Stimulated activated CD8-positive, alpha-beta memory T cell treated with anti-CD3 and anti-CD28 coated beads, Interleukin-4, amount 100 ng/mL, for 48 hours (primary cell): ENCODE measurements at places on chromosomes 6 and 20.

DNA sequence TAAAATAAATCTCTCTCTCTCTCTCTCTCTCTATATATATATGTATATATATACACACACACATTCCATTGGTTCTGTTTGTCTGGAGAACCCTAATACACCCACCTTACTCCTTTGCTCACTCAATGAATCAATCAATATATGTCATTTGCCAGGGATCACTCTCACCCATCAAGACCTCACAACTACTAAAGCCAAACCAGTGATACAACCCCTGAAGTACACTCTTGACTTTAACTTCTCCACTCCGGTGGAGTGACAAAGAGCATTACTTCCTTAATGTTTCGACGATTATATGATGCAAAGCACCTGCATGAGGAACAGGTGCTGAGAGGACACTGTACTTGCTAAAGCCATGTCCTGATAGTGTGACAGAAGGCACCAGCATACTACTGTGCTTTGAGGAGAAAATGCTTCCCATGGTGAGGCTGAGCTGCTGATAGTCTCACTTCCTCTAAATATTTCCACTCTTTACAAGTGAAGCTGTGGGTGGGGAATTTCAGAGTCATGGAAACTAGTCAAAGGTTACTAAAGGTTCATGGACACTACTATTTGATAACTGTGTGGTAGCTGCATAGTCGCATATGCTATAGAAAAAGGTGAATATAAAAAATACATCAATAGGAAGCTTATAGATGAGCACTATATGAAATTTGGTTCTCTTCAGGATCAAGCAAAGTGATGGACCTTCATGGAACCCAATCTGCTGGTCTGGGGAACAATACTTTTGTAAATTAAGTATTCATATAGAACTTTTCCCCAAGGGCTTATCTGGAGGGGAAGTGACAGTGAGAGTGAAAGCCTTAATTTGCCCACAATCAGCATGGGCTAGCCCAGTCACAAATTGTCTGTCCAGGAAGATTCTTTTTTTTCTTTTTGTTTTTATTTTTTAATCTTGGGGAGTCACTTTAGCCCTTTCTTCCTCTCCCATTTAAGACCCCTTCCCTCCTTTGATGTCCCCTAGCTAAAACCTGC lies 141.9 kb upstream of the NEDD9 start:
- no peak for DNase-seq

DNA sequence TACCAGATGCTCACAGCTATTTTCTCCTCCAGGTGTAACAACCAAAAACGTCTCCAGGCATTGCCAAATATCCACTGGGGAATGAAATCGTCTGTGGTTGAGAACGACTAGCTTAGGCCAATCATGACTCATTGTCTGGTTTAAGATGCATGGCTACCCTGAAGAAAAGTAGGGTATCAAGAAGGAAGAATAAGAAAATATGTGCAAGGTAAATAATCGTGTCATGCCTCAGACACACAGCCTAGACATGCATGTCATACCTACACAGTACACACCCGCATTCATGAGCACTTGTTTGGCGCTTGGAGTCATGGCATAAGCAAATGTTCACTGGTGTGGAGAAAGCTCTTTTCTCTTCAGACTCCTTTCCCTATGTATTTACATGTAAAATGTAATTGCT lies 745.7 kb downstream of the MAFB start:
- no peak for DNase-seq

DNA sequence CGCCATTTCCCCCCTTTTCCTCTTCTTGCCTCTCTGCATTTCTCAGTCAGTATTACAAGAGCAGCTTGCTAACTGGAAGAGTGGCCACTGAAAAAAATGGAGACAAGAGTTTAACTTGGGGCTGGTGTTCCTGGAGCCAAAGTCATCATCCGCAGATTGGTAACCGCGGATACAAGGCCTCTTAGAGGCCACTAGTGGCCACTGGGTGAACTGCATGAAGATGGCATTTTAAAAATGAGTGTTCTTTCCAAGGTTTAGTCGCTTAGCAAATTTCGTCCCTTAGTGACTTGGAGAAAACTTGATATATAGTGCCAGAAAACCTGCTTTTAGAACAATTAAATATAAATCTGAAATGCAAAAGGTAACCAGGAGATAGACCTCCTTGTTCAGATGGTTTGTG lies 4.8 kb downstream of the F13A1 start:
- peak; percentile 60 for DNase-seq

- DNase-seq: no peak
Measured at GRCh38 chr6:144898741-144899140, 613.6 kb downstream of the UTRN start.

- no peak for DNase-seq
Measured at GRCh38 chr6:112269114-112269513, 14.7 kb upstream of the LAMA4 start.

GRCh38 chr6:53107091-53107490 lies 41.5 kb downstream of the GCM1 start:
- no peak for DNase-seq

DNA sequence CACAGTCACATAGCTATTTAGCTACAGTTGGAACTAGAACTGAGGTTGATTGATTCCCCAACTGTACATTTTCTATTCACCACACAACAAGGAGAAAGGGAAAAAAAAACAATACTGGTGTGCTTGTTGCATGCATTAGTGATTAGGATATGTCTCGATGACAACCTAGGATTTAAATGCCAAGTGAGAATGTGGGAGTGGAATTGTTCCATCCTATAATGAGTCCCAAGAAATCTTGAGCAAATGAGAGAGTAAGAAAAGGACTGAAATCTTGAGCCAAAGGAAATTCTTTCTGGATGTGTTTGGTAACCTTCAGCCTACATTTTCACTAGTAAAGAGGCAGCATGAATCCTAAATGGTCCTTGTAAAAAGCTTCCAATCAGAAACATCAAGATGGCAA lies 232.7 kb downstream of the HIVEP2 start:
- no peak for DNase-seq

DNA sequence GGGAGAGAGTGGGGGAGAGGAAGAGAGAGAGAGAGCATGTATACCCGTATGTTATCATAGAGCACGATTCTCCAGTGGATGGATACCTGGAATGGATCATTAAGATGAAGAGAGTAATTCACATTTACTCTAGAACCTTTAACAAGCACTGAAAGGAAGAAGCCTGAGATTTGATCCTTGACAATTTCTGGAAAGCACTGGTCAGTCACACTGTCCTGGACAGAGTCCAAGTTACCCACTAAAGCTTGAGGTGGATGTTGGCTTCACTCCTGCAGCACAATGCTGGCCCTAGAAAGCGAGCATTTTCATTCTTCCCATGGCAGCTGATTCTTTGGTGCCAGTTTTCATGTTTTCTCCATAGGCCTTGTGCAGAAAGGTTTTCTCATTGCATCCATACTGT lies 25.6 kb downstream of the NFYA start:
- DNase-seq: no peak

- DNase-seq: no peak
Measured at GRCh38 chr20:1881240-1881835, 13.9 kb upstream of the SIRPA start.

GRCh38 chr6:135638108-135638507 lies 140.6 kb upstream of the AHI1 start:
- DNase-seq: no peak

GRCh38 chr6:73079611-73079955 lies 145.7 kb downstream of the KHDC1L start:
- DNase-seq: no peak

DNA sequence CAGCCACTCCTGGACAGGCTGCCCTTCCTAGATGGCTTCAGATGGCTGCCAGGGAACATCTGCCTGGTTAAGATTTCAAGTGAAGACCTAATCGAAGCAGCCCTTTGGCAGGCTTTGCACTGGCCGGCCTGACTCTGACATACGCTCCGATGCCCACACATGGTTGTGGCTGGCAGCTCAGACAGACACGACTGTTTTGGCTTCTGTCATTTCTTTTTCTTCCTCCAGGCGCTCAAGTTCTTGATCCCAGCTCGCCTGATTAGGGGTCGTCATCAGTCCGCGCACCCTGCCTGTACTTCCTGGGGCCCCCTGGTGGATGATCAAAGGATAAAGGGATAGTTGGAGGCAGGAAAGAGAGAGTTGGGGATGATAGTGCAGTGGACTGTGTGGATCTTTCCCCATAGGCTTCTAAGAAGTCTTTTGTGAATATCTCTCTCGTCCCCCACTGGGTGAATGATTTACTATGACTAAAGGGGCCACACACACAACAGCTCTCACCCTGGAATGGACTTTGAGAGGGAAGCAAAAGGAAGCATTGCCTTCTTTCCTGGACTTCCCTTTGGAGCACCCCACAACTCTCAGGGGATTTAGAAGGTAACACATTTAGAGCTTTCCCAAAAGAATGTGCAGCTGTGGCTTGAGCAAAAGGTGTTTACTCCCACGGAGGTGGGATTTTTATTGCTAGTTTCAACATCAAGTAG lies 21.4 kb upstream of the TRAM2 start:
- peak; percentile 55 for DNase-seq

- no peak for DNase-seq
Measured at GRCh38 chr20:62411479-62412193, 4.6 kb upstream of the CABLES2 start.
